Colonic mucosa (tissue), 4 donors: ENCODE measurements at places on chromosomes 2 and 18.

GRCh38 chr2:48059975-48060374 is 153.7 kb upstream of the FBXO11 start:
- no peak for DNase-seq

- DNase-seq: no peak
Observed at GRCh38 chr18:8450013-8450412, 159.2 kb upstream of the RAB12 start.

GRCh38 chr18:80105369-80106167 is 3.5 kb upstream of the ADNP2 start:
- DNase-seq: no peak

DNA sequence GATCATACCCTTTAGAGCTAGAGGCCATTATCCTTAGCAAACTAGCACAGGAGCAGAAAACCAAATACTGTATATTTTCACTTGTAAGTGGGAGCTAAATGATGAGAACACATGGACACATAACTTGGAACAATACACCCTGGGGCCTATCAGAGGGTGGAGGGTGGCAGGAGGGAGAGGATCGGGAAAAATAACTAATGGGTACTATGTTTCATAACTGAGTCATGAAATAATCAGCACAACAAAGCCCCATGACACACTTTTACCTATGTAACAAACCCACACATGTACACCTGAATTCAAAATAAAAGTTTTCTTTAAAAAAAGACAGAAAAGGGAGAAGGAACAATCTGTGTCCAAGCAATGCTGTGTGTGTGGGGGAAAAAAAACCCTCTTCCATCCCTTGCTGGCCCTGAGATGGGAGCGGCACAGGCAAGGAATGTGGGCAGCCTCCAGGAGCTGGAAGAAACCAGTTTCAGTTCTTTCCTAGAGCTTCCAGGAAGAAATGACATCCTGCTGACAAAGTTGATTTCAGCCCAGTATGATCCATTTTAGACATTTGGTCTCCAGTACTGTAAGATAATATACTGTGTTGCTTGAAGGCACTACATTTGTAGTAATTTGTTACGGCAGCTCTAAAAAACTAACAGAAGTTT is 458.7 kb upstream of the CNTNAP5 start:
- no peak for DNase-seq

DNA sequence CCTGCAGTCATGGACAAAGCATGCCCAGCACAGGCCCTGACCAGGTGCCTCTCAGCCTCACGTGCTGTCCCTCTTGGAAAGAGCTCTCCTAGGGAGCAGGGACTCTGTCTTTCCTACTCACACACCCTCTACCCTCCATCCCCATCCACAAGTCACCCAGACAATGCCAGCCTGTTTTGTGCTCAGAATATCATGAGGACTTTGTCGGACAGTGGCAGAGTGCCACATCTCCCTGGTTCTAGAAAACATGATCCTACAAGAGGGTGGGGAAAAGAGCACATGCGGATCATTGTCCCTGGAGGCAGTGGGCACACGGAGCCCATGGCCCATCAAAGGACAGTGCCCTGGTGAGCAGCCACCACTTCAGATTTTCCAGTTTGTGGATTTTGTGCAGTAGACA is 3.7 kb upstream of the MAL start:
- no peak for DNase-seq

DNA sequence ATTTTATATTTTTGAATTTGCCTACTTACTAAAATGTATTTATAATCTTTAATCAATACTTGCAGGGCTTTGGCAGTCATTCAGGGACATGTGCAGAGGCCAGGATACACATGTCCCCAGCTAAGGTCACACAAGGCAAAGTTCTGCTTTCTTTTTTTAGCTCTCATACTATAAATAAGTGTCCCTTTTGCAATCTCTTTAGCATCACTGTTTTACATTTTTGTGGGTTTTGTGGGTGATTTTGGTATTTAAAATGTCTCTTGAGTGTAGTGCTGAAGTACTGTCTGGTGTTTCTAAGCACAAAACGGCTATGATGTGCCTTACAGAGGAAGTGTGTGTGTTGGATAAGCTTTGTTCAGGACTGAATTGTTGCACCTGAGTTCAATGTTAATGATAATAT is 309.0 kb upstream of the GULP1 start:
- no peak for DNase-seq

GRCh38 chr18:57768537-57769326 is 34.4 kb downstream of the ATP8B1 start:
- DNase-seq: peak; percentile 64

DNA sequence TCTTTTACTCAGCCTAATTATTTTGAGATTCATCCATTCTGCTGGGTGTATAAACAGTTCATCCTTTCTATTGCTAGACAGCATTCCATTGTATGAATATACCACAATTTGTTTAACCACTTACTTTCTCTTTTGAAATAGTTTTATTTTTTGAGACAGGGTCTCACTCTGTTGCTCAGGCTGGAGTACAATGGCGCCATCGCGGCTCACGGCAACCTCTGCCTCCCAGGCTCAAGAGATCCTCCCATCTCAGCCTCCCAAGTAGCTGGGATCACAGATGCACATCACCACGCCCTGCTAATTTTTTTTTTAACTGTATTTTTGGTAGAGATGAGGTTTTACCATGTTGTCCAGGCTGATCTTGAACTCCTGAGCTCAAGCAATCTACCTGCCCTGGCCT is 54.5 kb downstream of the USP37 start:
- no peak for DNase-seq

DNA sequence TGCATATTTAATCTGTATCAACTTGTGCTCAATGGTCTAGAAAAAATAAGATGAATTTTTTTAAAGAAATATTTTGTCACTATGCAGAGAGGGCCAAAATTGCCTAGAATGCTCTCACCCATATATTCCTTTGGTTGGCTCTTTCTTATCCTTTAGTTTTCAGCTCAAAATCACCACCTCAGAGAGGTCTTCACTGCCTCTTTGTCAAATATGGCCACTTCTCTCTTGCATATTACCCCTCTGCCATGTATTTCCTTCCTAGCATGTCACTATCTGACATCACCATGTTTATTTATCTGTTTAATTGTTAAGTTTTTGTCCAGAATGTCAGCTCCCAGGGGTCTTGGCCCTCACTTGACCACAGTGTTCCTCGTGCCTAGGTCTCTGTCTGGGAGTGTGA is 535.2 kb upstream of the CDH2 start:
- no peak for DNase-seq

DNA sequence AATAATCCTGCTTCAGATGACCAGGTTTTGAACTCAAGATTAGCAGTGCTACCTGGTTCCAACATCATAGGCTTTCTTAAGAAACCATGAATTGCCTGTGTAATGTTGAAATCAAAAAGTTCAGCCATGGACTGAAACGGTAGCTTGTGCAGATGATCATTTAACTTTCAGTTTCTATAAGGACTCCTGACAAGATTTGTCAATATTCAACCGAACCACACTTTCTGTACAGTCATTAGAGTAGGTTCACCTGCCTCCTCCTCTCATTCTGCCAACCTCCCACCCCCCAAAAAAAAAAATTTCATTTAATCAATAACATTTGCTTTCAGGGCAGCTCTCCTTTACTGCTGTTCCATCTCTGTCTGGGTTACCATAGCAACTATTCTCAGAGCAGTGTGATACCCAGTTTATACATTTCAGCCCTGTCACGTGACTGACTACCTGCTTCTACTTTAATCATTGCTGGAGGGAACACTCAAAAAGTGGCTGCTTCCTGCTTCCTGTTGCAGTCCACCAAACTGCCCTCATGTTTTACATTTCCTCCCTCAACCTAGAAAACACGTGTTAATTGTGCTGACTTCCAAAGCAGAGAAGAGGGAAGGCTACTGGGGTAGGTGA is 275.5 kb downstream of the SS18 start:
- DNase-seq: no peak

- no peak for DNase-seq
Observed at GRCh38 chr2:119324685-119325270, 41.9 kb downstream of the C2orf76 start.

GRCh38 chr18:15198116-15198389 is 450.1 kb downstream of the ANKRD30B start:
- no peak for DNase-seq

DNA sequence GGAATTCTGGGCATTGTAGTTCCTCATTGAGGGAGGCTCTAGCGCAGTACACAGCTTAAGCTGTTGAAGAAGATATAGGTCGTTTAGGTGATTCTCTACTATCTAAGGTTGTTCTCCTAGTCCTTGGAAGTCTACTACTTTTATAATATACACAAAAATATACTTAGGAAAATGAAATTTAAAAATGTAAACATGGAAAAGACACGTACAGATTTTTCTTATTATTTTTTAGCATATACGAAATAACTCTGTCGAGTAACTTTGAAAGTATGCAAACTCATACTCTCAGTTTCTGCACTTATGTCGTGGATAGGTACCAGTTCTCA is 272 bp upstream of the FASTKD1 start:
- no peak for DNase-seq

GRCh38 chr18:23495723-23496440 is 7.4 kb upstream of the RMC1 start:
- DNase-seq: peak; percentile 54

- DNase-seq: no peak
Observed at GRCh38 chr2:113135317-113135716, 7.9 kb downstream of the IL1RN start.

GRCh38 chr18:78728784-78729467 is 250.7 kb upstream of the SALL3 start:
- DNase-seq: no peak

DNA sequence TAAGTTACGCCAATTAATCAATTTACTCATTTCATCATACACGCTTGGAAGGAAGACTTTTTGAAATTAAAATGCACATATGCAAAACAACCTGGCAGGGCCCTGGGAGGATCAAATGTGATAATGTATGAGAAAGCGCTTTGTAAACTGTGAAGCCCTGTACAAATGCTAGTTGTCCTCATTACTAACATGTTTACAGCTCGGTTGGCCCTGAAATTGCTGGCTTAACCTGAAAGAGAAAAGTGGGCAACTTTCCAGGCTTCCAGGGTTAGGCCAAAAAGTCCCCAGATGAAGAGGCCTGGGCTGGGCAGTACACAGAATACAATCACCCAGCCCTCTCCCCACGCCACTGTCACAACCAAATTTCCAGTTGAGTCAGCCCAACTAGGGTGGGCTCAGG is 60.2 kb downstream of the DNMT3A start:
- DNase-seq: no peak

DNA sequence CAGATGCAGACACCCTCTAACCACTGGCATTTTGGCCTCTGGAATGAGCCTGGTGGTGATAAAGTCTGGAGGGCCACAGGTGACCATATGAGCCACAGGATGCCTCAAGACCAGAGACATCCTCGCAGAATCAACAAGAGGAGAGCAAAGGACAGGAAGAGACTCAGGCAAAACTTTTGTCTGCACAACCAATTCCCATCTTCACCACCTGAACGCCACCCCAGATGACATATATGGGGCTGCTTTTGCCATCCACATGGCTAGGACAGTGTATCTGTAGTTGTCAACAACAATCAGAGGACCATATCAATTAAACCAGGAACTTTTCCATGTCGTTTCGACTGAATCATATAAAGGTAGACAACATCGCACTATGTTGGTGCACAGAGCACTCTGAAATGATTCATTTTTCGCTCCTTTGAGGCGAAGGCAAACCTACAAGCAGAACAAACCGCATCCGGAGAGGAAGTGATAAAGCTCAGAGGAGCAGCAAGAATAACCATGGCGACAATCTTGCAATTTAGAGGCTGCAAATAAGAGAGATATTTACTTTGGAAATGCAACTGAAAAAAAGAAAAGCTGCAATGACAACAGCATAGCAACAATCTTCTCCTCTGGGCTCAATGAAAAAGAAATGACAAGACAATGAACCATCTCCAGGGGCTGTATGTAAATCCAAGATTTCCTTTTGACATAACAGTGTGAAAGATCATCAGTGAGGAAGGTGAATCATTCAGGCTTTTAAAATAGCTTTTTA is 204.5 kb downstream of the ARL4C start:
- DNase-seq: no peak

DNA sequence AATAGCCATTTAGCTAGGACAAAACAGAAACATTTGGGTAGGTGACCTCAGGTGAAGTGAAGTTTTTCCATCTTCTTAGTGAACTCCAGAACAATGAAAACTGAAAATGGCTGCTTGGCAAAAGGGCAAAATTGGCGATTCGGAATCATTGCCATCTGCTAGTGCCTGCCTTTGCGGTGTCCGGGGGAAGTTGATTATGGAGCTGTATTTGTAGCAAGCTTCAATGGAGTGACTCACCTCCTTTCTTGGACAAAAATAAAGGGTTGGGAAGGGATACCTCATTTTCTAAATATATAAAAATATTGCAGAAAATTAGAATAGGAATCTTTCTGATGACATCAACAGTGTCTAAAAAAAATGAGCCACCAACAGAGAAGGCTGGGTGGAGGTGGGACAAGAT is 460.5 kb downstream of the TGIF1 start:
- DNase-seq: no peak

GRCh38 chr2:20213651-20214565 is 11.0 kb downstream of the SDC1 start:
- DNase-seq: no peak

- DNase-seq: no peak
Observed at GRCh38 chr18:293536-293935, 25.7 kb upstream of the THOC1 start.

DNA sequence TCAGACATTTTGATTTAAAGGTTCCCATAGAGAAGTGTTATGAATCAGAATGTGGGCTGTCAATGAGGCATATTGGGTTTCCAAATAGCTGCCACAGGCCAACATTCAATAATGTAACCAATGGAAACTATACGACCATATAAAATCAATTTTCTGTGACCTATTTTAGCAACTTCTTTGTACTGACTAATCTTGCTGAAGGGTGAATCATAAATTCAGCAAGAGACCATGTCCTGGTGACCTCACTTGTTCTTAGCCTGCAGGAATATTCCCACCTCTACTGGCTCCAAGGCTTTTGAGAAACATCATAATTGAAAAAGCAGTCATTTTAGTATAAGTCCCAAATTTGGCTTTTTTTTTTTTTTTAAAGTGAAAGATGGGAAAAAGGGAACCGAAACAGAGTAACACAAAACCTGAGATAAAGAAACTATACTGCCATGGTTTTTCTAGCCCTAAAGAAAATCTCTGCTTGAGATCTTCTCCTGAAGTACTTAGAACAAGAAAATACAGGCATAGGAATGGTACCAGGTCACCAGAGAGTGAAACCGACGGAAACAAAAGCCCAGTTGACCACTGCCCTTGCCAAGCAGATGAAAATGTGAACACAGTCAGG is 32.1 kb downstream of the PLEKHM3 start:
- no peak for DNase-seq

- DNase-seq: no peak
Observed at GRCh38 chr2:165697748-165698443, 96.2 kb downstream of the GALNT3 start.

GRCh38 chr2:170695521-170696410 is 19.4 kb upstream of the SP5 start:
- no peak for DNase-seq

DNA sequence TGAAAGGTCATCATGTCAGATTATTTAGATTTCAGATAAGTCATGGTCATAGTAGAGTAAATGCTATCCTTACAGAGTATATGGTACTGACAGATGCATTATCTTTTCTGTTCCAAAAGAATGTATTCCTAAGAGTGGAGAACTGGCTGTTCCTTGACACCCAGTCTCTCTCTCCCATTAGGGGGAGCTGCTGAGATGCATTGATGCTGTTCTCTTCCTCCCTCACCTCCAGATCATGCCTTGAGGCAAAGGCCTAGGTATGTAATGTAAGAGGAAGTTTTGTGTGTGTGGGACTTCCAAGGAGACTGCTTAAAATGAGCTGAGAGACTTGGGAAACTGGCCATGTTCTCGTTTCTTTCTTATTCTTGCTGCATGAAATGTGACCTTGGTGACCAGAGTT is 979.5 kb upstream of the CELF4 start:
- DNase-seq: no peak

- DNase-seq: no peak
Observed at GRCh38 chr2:238882082-238882755, 34.3 kb downstream of the TWIST2 start.
